Activated CD4-positive, alpha-beta T cell treated with anti-CD3 and anti-CD28 coated beads for 36 hours (primary cell): ENCODE measurements at places on chromosomes 7 and 10.
A peak's percentile ranks its signal among the peaks of the same experiment; 100 is the strongest.

GRCh38 chr10:132659206-132660091, 121.9 kb downstream of the INPP5A start:
- DNase-seq, result no peak

GRCh38 chr10:132532749-132533560, 4.6 kb upstream of the INPP5A start:
- no peak for DNase-seq

- DNase-seq, result no peak
Measured at GRCh38 chr10:77575271-77576006, 62.2 kb downstream of the KCNMA1 start.

GRCh38 chr7:155698633-155699032, 54.2 kb downstream of the RBM33 start:
- DNase-seq, result no peak

- DNase-seq, result peak; percentile 13
Measured at GRCh38 chr7:29565982-29566746, 2.5 kb downstream of the PRR15 start.

DNA sequence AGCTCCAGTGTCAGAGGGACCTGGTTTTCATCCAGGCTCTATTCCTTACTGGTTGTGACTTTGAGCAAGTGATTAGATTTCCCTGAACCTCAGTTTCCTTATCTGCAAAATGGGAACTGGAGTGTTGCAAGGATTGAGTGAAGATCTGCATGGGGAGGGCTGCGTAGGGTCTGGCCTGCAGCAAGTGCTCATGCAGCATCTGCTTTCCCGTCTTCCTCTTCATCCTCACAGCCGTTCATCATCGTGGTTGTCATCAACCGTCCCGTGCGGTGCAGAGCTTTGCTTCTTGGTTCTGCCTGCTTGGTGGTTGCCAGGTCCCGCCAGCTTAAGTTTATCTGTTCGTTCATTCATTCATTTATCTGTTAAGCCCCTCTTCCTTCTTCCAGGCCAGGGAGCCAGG, 135.0 kb downstream of the GRK5 start:
- no peak for DNase-seq

DNA sequence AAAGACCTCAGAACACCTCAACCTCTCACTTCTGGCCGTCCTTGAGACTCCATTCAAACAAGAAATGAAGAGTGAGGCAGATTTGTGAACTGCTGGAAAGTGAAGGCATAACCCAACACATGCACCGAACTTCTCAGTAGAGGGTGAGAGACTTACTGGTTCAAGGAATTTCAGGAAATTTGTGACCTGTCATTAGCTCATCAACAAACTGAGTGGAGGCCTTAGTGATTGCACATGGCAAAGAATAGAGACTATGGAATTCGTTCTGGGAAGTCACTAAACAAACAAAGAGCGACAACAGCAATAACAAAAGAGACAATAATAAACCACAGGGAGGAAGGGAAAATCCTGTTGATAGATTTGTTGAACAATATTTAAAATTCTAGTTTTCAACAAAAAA, 125.0 kb upstream of the AKR1E2 start:
- DNase-seq, result no peak

DNA sequence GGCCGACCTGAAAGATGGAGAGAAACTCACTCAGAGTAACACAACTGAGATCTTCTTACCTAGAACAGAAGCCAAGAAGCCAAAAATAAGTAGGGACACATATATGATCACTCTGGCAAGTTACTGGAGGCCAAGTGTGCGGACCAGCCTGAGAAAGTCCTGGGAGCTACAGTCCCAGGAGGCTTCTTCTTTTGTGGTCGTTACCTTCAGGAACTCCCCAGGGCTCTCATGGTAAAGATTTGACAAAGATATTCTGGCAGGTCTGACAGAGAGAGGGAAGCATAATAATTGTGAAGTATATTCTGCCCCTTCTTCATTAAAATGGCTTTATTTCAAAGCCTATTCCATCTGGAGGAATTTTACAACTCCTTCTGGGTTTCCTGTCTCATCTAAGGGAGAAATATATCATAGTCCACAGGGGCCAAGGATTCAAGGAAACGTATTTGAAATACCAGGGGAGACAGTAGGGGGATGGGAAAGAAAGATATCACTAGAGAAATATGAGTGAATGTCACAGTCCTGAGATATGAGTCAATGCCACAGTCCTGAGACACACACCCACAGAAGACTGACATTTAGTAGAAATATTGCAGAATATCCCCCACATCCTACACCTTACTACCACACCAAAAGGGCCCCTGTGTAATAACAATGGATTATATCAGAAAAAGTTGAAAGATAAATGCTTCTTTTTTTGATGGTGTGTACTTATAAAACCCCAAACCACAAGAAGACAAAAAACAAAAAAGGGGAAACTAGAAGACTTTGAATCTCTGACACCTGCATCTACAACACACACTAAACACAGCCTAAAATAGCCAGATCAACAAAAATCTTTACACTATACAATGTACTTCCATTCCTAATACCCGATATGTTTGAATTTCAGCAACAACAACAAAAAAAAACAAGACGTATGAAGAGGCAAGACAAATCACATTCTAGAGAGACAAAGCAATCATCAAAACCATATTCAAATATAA, 594.2 kb upstream of the NRG3 start:
- no peak for DNase-seq

GRCh38 chr7:22821702-22822485, 755 bp downstream of the TOMM7 start:
- peak; percentile 24 for DNase-seq

- no peak for DNase-seq
Measured at GRCh38 chr7:21538936-21539495, 3.8 kb upstream of the DNAH11 start.

- no peak for DNase-seq
Measured at GRCh38 chr7:123126691-123127090, 73.1 kb downstream of the SLC13A1 start.

DNA sequence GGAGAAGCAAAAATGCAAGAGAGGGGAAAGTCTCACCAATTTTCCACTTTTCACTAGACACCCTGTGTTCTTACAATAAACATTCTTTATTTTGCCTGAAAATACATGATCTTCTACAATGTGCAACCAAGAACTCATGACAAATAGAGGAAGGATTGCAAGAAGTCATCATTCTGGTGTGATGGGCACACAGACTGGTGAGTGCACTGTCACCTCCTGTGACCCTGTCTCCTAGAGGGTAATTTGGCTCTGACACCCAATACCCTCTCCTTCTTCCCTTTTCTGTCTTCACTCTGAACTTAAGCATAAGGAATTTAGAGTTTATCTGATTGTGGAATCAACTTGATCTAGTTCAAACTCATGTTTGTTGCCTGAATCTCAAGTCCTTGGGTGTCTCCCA, 153.7 kb downstream of the SH2D4B start:
- DNase-seq, result no peak

DNA sequence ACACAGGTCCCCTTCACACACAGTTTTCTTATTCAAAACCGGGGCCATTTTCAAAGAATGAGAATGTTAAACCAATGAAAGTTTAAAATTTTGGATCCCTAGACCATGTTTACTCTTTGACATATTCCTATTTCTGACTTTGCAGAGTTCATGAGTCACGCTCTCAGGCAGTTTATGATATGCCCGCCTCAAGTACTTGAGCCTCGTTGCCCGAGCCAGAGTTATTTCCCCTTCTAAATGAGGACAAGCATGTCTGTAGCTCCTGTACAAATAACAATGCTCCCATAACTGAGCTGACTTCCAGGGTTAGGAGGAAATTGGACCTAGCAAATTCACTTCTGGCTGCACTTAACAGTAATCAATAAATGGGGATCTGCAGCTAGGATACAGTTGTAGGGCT, 87.9 kb upstream of the PDE1C start:
- DNase-seq, result no peak

DNA sequence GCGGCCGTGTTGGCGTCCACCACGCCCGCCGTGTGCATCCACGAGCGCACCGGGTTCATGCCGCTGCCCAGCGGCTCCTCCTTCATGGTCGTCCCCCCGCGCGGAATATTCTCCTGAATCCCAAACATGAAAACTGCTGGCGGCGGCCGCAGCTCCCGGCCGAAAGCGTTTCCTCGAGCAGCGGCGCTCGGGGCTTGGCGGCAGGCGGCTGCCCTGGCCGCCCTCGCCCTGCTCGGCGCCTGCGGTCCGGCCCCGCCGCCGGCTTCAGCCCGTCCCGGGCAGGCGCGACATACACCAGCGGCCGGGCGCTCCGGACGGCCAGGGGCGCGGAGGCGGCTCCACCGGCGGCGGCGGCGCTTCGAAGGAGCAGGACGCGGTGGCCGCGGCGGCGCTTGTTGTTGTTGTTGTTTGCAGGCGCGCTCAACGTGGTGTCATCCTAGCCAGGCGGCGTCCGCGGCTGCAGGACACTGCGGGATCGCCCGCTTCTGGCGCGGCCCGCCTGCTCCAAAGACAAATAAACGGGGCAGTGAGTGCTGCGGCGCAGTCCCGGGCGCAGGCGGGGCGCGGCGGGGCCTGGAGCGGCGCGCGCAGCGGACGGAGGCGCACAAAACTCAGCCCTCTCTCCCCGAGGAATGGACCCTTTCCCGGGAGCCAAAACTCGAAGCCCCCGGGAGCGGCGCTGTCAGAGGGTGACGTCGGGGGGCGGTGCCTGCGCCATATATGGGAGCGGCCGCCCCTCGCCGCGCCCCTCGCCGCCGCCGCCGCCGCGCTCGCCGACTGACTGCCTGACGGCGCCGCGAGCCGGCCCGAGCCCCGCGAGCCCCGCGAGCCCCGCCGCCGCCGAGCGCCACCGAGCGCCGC, at the start of gene EBF3:
Gene EBF3 (minus strand): TSS at position 634 of the 861 bp plus-strand sequence. CDS start 506 bp downstream, at position 128.
- peak; percentile 69 for DNase-seq

GRCh38 chr10:62045765-62046521, 144.4 kb downstream of the ARID5B start:
- DNase-seq, result no peak

- no peak for DNase-seq
Measured at GRCh38 chr10:109587366-109587765, 335.9 kb downstream of the XPNPEP1 start.

DNA sequence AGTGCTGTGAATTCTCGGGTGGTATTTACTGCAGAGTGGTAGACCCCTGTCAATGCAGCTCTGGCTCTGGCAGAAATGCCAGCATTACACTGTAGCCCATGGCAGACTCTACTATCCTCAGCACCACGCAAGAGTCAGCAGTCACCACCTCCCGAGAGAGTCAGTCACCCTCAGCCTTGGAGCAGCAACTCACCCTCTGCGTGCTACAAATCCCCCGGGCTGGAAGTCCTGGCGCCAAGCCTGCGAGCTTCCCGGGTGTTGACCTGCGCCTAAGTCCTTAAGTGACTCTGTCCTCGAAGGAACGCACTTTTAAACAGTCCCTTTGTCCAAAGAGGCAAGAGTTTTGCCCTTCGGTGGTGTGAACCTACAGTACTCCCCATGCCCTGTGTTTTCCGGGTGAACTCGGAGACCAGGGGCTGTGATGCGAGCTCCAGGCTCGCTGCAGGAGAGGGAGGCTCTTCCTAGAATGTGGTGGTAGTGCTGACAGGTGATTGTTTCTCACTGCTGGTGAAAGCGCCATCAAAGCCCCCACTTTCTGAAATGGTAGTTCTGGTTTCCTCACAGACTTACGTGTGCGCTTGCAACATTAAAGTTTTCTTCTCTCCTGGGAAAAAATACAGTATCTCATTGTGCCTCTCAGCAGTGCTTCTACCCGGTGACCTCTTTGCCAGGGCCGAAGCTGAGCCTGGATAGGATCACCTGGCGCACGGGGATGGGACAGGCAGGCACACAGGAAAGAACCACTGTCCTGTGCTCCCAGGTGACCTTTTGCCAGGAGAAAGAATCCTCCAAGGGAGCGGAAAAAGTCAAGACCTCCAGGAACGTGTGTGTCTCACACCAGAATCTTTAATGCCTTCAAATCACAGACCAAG, 33.1 kb upstream of the MBL2 start:
- DNase-seq, result no peak

DNA sequence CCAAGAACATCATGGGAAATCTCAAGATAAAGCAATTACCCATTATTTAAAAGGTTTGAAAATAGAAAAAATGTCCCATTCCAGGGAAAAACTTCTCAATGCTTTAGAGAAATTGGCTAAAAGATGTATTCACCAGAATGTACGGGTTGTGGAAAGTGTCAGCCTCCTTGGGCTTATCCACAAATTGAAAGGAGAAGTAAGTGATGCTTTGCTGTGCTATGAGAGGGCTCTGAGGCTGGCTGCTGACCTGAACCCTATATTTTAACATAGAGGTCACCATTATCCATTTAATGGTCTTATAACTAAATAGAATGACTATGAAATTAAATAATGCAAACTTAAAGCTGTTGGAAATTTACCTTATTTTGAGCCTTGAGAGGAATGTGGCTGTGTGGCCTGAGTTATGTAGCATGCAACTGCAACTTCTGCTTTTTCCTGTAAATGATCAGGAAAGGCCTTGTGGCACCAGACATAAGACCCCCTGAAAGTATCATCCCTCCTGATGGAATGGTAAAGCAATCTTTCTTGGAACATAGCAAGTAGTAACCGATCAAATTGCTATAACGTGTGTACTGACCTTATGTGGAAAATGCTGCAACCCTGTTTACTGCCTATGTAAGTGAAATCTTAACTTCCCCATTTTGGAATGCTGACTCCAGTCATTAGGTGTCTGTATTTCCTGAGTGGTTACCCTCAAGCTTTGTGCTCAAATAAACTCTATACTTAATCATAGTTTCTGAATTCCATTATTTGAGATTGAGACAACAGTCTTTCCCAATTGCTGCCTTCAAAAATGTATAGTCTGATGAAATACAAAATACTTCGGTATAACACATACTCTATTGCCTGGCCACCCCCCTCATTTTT, 6.9 kb downstream of the IFIT1B start:
- DNase-seq, result no peak

DNA sequence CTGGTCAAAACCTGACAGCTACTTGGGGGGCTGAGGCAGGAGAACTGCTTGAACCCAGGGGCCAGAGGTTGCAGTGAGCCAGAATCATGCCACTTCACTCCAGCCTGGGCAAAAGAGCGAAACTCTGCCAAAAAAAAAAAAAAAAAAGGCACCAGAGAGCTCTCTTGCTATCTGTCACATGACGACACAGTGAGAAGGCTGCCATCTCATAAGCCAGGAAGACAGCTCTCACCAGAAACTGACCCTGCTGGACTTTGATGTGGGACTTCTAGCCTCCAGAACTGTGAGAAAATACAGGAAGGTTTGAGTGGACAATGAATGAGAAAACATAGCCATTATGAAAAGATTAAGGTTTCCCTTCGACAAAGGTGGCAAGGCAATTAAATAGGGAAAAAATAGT, 51.1 kb upstream of the KCNIP2 start:
- no peak for DNase-seq

DNA sequence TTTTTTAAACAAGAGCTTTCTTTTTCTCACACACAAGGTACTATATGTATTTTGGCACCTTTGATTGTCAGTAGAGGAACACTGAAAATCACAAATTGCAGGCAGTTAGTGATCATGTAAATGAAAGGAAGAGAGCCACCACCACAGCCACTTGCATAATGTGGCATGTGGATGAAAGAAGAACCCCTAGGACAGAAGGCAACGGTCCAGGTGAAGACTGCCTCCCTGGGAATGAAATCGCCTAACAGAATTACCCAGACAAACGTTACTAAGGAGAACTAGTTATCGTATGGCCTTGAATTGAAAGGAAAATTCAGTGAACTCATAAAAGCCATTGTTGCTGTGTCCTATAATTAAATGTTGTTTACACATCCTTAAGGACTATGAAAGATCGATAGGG, 41.2 kb upstream of the PTPRZ1 start:
- DNase-seq, result no peak
